ENCODE measurements at places on chromosomes 12 and 14.
A peak's percentile ranks its signal among the peaks of the same experiment; 100 is the strongest.

- no peak for DNase-seq
Observed at GRCh38 chr12:120763250-120763649, 37.6 kb downstream of the ACADS start.

DNA sequence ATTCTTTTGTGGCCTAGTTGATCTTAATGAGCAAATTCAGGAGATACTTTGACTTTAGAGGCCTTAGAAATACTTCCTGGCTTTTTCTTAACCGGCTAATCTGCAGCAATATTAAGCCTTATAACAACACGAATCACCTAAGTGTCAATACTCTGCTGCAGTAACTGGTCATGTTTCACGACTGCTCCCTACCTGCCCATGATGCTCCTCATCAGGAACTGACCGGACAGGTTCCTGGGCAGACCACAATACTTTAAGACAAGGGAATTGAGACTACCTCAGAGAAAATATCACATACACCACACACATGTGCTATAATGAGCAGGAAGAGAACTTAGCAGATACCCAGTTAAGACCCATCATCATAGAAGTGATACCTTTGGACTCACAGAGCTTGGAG, 211.9 kb upstream of the BMP4 start:
- no peak for DNase-seq

GRCh38 chr14:55667801-55668200, 87.8 kb downstream of the KTN1 start:
- no peak for DNase-seq

DNA sequence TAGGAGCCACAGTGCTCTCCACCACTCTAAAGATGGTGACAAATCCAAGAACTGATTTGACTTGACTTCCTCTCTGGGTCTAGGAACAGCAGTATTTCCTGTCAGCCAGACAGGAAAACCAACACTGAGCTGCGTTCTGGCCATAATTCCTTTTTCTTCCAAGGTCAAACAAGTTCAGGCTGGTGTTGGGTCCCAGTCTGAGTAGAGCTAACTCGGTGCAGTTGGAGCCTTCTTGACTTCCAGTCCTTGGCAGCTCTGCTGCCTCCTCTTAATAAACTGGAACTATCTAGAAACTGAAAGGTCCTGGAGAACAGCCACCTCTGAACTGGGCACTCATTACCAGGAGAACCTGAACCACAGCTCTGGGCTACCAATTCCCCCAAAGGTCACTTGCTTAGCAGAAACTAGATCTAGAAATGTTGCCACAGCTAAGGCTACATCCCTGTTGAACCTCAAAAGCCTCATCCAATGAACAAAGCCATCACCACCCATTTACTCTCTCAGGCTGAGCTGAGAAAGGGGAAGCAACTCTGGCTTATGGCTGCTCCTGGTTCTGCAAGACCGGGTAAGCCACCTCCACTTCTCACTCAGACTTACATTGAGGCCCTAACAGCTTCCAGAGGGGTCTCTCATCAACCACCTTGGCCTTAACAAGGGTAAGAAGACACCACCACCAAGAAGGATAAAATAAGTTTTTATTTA, 27.7 kb downstream of the MAX start:
- no peak for DNase-seq

DNA sequence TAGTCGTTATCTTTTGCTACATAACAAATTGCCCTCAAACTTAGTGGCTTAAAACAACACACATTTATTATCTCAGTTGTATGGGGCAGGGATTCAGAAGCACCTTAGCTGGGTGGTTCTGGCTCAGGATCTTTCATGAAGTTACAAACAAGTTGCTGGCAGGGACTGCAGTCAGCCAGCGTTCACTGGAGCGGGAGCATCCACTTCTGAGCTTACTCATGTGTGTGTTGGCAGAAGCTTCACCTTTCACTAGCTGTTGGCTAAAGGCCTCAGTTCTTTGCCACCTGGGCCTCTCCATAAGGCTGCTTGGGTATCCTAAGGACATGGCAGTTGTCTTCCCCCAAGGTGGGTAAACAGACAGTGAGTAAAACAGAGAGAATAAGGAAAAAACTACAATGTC, 365.7 kb downstream of the RPS29 start:
- DNase-seq, result no peak

DNA sequence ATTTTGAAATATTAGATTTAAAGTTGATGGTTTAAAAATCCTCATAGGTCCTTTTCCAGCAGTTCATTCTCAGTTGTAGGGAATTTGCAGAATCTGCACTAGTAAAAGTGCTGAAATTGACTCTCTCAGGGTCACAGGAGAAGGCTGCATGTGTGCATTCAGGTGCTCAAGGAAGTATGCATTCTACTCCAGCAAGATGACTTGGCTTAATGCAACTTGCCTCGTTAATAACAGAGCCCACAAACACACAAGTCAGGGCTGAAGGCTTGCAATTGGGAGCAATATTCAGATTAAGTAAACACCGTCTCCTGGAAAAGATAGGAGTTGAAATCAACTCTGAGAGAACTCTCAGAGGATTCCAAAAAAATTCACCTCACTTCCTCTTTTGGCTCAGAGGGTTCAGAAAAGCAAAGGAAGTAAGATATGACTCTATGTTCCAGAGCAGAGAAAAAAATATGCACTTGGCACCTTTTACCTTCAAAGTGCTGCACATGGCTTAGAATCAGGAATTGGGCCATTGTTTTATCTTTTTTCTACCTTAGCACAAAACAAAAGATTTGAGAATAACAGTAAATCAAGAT, 406.3 kb upstream of the DCN start:
- no peak for DNase-seq

- DNase-seq, result no peak
Observed at GRCh38 chr12:3992945-3993344, 119.7 kb upstream of the PARP11 start.

- no peak for DNase-seq
Observed at GRCh38 chr12:3597526-3598210, 106.7 kb downstream of the PRMT8 start.

- DNase-seq, result no peak
Observed at GRCh38 chr14:52960627-52961026, 9.8 kb upstream of the FERMT2 start.

- DNase-seq, result no peak
Observed at GRCh38 chr14:31479027-31479426, 8.8 kb downstream of the GPR33 start.

- DNase-seq, result peak; percentile 81
Observed at GRCh38 chr14:64504897-64505794, 576 bp downstream of the ZBTB1 start.

DNA sequence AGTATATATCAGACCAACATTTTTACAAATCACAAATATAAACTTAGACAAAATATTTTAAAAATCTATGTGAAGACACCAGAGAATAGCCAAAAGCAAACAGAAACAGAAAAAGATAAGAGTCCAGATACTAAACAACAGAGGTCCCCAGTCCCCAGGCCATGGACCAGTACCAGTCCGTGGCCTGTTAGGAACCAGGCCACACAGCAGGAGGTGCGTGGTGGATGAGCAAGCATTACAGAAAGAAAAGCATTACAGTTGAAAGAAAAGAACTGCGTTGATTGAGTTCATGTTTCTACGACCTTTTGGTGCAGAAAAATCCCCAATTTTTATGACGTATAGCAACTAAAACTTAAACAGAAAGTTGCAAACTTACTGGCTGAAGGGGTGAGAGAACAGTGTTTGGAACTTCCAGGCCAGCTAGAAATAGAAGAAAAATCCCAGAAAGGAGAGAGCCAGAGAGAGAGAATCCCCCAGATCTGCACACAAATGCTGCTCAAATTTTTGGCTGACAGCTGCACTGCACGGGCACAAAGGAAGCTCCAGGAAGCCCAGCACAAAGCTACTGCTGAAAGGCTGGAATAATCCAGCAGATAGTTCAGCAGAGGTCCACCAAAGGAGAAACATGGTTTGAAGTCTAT, 159.6 kb upstream of the C14orf180 start:
- DNase-seq, result no peak

GRCh38 chr14:39033371-39033770, 69.7 kb downstream of the SEC23A start:
- DNase-seq, result no peak

DNA sequence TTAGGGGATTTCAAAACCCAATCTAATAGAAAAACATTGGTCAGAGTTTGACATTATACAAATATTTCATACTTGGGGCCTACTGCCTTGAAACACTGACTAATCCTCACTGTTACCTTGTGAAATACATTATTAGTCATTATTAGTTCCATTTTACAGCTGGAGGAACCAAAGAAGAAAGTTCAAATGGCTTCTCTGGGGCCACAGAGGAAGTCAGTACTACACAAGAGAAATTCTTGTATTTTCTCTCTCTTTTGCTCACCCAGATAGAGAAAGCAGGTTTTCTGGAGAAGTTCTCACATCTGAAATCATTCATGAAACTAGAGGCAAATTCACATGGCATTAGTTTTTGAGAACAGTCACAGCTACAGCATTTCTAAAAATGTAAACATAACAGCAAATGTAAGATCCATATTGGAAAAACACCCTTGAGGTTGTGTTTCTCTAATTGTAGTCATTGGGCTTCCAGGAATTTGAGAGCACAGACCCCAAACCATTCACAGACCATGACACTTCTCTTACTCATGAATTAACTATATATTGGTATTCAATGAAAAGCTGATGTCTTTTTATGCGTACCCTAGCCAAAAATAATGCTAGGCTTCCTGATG, 83.0 kb downstream of the LLPH start:
- DNase-seq, result no peak

GRCh38 chr14:93638790-93639189, 149.5 kb downstream of the PRIMA1 start:
- no peak for DNase-seq

DNA sequence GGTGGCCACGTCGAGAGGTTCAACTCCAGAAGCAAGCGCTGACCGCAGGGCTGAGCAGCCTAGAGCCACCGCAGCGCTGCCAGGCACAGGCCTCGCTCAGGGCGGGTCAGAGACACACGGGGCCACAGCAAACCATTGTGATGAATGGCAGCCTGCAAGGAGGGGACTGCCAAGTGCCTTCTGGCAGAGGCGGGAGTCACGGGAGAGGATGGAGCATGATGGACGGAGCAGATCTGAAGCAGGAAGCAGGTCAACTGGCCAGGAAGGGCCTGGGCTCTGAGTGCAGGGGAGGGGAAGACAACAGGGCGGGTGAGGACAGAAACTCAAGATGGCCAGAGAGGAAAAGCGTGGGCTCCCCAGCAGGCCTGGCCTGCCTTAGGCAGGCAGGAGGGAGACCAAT, 49.8 kb downstream of the CDC42BPB start:
- no peak for DNase-seq

DNA sequence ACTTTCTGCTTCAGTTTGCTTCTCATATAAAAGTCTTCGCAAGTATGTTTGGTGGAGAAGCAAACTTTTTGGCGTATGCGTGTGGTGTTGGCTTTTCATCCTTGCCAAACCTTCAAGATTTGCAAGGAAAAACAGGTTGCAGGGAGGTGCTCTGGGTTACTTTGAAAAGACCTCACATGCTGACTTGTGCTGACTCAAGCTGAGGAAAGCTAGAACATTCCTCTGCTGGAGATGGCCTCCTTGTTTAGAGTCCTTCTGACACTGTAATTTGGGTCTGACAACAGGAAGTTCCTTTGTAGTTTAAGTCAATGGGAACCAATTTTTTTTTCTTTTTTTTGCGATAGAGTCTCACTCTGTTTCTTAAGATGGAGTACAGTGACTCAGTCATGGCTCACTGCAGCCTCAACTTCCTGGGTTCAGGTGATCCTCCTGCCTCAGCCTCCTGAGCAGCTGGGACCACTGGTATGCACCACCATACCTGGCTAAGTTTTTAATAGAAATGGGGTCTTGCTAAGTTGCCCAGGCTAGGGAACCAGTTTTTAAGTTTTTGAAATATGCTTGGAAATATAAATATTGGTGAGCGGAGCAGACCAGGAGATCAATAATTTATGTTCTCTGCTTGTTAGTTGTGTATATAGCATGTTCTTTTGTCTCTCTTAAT, 2.6 kb upstream of the ACACB start:
- DNase-seq, result no peak

All from ACHN (cell line).